ENCODE measurements at places on chromosomes 7 and 10.

DNA sequence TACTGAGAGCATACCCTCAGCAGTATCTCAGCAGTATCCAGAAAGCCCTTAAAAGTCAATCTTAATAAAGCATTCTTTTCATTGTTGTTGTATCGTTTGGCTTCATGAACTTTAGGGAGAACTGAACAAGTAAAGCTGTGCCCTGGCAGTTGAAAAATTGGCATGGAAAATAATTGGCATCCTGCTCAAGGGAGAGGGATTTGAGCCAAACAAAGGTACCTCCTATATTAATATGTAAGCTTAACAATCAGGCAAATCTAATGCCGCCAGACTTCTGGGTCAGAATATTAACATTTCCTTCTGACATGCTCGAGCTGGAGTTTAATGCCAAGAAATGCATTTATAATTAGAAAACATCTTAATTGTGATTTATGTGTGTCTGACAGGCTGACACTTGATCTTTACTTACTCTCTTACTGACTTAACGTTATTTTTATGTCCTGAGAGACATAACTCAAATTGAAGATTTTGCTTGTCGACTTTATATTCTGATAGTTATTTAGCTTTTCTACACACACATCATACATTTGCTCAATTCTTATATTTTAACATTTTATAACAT, 42.1 kb upstream of the PCDH15 start:
- DNase-seq: no peak

DNA sequence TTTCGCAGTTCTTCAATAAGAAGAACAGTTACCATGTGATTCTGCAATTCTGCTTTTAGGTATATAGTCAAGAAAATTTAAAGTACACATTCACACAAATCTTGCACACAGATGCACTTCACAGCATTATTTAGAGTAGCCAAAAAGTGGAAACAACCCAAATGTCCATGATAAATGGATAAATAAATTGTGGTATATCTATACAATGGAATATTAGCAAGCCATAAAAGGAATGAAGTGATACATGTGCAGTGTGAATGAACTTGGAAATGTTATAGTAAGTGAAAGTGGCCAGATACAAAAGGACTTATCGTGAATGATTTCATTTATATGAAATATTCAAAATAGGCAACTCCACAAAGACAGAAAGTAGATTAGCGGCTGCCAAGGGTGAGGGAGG, 109.1 kb downstream of the AGMO start:
- no peak for DNase-seq

DNA sequence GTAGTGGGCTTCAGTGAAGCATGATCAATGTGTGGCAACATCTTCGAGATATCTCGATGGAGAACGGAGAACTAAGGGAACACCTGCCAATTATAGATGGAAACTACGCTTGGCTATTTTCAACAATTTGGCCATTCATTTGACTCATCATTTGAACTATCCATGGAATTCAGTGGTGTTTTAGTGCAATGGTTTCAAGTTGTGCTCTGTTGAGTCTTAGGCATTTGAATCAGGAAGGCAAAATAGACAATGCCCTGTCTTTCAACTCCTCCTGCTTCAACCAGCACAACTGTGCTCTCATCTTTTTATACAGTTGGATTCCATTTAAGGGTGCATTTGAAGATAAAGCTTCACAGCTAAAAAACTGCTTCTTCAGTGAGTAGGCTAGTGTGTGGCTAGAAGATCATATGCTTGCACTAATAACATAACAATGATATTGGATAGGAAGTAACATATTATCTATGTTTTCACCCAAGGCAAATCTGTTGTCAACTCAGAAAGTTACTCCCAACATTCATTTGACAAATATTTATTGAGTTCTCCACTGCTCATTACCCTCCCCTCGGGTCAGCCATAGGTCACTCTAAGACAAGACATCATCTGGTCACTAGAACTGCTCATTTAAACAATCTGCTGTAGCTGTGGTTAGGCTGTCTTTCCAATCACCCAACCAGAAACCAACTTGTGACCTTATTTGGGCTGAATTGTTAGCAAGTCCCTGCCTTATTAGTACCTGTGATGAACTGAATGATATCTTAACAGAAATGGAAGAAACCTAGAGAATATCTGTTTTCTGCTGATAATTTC, 314.1 kb upstream of the SP4 start:
- no peak for DNase-seq

- DNase-seq: no peak
These were observed 153.6 kb downstream of the HDAC9 start for GRCh38 chr7:18648849-18649758.

DNA sequence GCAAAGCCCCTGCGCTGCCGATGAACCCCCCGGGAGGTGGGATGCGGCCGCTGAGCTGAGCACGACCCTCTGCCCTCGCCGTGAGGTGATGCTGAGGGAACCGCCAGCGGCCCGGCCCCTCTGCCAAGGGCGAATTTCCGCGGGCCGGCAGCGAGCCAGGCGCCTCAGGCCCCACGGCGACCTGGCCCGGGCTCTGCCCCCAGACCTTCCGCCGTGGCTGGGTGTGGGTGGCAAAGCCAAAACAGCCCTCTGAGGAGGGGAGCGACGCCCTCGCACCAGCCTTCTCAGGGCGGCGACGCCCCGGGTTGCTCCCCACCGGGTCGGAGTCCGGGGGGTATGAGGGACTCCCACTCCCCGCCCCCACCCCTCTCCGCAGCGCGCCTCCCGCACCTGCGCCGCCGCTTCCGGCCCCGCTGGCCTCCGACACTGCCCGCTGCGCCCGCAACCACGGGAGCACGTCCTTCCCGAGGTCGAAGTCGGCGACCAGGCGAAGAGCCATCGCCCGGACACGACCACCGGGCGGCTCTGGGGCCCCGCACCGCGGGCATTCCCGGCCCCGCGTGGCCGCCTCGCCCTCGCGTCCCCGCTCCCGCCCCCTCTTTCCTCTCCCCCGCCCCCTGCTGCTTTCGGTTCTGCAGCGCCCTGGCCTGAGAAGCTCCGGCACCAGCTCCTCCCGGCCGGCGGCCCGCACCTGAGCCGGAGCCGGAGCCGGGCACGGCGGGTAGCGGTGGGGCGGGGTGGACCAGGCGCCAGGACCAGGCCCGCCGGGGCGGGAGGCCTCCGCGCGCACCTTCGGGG, at the start of gene GSAP:
TSS of gene GSAP (minus strand) at position 527 of the 798 bp plus-strand sequence. CDS start at position 499, 28 bp downstream.
- peak; percentile 80 for DNase-seq

DNA sequence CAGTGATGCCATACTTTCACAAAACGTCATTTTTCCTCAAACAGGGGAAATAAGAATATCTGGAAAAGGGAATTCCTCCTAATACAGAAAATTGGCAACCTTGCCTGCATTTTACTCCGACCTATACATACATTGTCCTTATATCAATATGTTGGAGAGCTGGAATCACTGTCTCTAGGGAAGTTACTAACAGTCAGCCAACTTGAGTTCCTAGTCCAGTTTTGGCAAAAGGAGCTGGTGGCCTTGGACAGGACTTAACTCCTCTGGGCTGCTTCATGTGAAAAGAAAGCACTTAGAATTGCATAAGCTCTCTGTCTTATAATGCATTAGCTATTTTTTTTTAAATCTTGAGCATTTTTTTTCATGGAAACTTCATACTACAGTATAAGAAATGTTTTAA, 174.2 kb upstream of the HGF start:
- no peak for DNase-seq

GRCh38 chr10:48501787-48502771, 102.8 kb downstream of the ARHGAP22 start:
- DNase-seq: no peak

DNA sequence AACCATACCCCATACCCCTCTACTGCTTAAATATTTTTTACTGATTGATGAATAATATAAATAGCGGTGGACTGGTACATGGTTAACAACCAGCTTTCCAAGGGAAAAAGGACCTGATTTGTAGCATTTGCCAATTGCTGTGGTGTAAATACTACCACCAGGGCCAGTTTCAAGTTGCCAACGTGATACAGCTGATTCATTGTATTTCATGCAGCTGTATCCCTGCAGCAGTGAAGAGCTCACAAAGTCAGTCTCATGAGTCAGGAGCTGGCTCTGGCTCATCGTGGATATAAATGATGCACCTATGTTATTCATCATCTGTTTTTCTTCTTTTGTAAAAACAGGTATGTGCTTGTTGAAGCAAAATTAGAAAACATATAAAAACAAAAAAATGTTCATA, 15.2 kb downstream of the CALML5 start:
- no peak for DNase-seq

GRCh38 chr7:45215601-45216062, 58.0 kb downstream of the RAMP3 start:
- DNase-seq: no peak

DNA sequence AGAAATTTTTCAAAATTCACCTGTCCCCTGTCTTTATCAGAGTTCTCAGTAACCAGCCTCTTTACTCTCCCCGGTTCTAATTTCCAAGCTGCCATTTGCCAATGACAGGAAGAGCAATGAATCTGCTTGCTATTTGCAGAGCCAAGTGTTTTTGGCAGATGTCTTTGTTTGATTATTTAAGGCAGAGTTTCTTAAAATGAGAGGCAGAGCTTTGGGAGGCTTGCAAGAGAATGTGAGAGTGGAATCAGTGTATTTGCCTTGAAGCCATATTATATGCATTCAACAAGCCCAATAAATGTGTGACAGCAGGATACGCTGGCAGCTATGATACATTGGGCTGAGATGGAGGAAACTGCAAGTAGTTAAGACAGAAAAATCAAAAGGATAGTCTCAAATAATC, 196.5 kb downstream of the PHF14 start:
- no peak for DNase-seq

GRCh38 chr7:117645481-117646165, 165.8 kb downstream of the CFTR start:
- no peak for DNase-seq

GRCh38 chr10:99527526-99528493, 4.9 kb upstream of the NKX2-3 start:
- no peak for DNase-seq

- DNase-seq: no peak
These were observed 7.7 kb downstream of the MDFIC start for GRCh38 chr7:114929570-114929969.

- no peak for DNase-seq
These were observed 11.1 kb upstream of the VIM start for GRCh38 chr10:17216901-17217395.

DNA sequence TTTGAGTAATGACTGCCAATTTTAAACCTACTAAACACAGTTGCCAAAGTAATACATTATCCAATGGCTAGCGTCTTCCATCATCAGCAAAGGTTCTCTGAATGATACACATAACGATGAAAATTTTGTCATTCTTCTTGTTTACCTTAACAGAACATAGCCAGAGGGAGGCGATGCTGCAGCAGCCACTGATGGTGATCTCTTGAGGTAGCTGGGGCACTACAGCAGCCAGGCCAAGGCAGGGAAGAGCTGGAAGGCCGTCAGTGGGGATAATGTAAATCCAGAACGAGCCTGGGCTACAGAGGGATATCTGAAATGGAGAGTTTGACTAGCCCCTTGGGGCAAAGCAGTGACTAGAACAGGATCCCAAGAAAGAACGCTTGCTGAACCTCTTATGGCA, 38.8 kb downstream of the PRPS1L1 start:
- DNase-seq: no peak

GRCh38 chr7:149830997-149831740, 7.0 kb upstream of the ZNF862 start:
- DNase-seq: no peak

DNA sequence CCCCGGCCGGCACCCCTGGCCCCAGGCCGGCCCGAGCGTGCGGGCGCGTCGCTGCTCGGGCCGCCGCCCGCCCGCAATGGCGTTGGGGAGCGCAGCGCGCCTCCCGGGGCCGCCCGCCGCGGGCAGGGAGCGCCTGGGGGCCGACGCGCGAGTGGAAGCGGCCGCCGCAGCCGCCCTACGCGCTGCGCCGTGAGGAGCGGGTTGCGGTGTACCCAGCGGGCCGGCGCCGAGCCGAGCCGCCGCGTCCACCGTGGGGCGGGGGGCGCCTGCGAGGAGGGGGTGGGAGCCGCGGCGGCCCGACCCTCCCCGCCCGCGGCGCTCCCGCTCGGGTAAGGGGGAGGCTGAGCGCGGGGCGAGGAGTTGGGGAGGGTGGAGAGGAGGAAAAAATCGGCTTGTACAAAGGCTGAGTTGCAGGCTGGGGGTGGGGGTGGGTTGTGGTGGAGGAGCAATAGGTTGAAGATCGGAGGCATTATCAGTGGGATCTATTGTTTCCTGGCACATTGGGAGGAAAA, 473 bp downstream of the PPP1R9A start:
- DNase-seq: no peak

DNA sequence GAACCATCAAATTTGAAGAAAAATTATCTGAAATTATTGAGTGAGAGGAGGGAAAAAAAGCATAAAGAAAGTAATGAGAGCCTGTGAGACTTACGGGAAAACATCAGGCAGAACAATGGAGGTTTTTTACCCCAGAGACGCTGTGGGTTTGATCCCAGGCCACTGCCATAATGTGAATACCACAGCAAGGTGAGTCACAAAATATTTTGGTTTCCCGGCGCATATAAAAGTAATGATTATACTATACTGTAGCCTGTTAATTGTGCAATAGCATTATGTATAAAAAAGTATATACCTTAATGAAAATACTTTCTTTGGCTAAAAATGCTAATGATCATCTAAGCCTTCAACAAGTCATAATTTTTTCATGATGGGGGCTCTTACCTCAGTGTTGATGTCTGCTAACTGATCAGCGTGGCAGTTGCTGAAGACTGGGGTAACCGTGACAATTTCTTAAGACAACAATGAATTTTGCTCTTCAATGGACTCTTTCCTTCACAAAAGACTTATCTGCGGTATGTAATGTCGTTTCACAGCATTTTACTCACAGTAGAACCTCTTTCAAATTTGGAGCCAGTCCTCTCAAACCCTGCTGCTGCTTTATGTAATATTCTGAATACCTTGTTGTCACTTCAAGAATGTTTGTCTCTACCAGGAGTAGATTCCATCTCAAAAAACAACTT, 97.0 kb upstream of the FAM20C start:
- DNase-seq: no peak

DNA sequence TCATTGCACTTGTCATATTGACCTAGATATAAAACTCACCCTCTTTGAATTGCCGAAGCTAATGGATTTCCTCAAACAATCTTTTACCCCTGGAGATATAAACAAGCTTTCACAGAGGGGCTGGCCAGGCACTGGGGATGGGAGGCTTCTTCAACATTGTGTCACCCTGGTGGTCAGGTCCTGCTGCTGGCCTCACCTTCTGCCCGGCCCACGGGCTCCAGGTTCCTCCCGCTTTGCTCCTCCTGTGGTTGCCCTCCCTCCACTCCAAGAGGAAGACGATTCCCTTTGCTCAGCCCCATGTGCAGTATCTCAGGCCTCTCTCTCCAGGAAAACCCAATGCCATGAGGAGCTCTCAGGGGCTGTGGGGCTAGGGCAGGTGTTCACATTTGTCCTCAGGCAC, 118.1 kb upstream of the ADCY1 start:
- no peak for DNase-seq

GRCh38 chr10:126659750-126660149, 10.7 kb downstream of the C10orf90 start:
- no peak for DNase-seq

DNA sequence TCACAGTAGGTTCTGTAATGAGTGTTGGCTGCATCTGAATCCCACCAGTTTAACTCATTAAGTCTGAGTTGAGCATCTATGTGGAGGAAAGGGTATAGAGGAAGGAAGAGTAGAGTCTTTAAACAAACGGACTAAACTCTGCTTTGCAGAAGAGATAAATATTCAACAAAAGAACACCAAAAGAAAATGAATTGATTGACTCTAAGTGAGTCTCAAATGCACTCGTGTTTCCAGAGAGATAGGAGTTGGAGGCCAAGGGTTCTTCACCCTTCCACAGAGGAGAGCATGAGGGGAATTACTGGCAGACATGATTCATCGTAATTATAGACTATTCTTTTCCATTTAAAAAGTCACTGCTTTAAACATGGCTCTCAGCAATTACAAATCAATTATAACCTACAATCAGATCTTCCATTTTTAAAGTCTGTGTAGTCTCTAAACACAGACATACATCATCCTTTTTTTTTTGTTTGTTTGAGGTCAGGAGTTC, 56.3 kb downstream of the PLPP4 start:
- DNase-seq: no peak

All from small intestine (tissue), 16 donors.